GM12864 (cell line): ENCODE measurements at places on chromosomes 5 and 9.

- no peak for DNase-seq
Measured at GRCh38 chr5:135120951-135121350, 86.9 kb upstream of the PITX1 start.

DNA sequence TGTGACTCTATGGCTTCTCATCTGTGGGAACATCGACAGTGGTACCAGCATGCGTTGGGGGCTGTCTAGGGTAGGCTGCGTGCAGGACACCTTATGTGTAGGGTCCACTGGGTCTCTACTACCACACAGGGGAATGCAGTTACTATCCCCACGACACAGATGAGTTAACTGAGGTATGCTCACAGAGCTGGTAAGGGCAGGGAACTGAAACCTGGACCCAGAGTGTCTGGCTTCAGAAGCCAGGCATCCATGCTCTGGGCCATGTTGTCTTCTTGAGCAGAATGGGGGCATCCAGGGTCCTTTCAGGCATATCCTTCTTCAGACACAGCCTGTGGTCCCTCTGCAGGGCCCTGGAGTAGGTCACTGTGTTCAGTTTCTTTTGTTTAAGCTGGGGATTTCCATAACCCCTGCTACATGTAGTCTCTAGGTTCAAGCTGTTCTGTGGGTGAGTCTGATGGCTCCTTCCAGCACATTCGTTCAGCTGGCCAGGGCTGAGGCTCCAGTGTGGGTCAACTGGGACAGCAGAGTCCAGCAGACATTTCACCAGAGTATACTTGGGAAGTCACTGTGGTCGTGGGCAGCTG is 148.8 kb downstream of the GADD45G start:
- no peak for DNase-seq

DNA sequence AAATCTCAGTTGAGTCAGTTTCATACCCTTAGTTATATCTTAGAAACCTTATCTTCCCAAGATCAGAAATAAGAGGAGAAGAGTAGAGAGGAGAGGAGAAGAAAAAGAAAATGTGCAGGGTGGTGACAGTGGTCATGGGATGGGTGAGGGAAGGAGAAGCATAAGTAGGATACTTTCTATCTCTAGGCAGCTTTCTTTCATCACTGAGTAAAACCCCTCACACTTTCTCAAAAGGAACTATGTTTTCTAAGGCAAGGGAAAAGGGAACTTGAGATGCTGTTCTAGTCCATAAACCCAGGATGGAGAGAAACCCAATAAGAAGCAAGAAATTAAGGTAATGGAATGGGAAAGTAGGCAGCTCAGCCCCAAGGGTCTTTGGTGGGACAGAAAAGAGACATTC is 225.3 kb downstream of the MCTP1 start:
- DNase-seq, result no peak

- DNase-seq, result no peak
Measured at GRCh38 chr5:103505581-103506305, 56.8 kb downstream of the NUDT12 start.

- DNase-seq, result no peak
Measured at GRCh38 chr9:88976890-88977257, 14.4 kb upstream of the S1PR3 start.
